ENCODE measurements at places on chromosomes 7 and 10.
A peak's percentile ranks its signal among the peaks of the same experiment; 100 is the strongest.

- DNase-seq = no peak
Observed at GRCh38 chr7:134693256-134693655, 46.6 kb downstream of the BPGM start.

- DNase-seq = no peak
Observed at GRCh38 chr10:78436706-78437406, 403.2 kb downstream of the RPS24 start.

DNA sequence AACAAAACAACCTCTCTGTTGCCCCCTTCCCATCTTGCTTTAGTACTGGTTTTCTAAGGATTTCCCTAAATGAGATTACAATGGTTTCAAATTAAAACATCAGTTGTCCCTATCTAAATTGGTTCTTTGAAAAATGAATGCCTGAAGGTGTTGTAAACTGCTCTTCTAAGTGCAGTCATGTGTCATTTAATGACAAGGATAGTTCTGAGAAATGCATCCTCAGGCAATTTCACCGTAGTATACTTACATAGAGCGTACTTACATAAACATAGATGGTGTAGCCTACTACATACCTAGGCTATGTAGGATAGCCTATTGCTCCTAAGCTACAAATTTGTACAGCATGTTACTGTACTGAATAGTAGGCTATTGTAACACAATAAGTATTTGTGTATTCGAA is 278.1 kb downstream of the MAGI2 start:
- no peak for DNase-seq

GRCh38 chr10:86757113-86757972 is 924 bp downstream of the BMPR1A start:
- DNase-seq = peak; percentile 14

DNA sequence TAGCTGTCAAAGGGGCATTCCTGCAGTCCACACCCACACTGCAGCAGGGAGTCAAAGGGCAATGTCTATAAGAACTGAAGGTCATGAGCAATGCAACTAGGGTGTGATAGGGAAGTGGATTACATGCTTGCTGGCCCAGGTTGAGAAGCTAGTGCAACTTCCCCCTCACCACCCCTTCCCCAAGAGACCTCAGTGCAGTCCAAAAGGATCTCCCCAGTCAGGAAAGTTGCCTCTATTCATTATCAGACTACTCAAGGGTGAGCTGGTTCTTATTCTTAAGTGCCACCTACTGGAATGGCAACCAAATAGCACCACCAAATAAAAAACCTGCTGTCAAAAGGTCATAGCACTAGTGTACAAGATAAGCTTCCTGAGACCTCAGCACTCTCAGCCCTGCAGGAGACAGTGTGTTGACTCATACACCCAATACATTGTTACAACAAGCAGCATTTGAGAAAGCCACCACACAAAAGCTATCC is 28.2 kb downstream of the MTERF1 start:
- no peak for DNase-seq

All from activated naive CD8-positive, alpha-beta T cell treated with anti-CD3 and anti-CD28 coated beads, Interleukin-2, amount 50 U/mL, for 24 hours (primary cell).